Anterior cingulate cortex (tissue), 58 donors: ENCODE measurements at places on chromosomes 16 and 17.
A peak's percentile ranks its signal among the peaks of the same experiment; 100 is the strongest.

DNA sequence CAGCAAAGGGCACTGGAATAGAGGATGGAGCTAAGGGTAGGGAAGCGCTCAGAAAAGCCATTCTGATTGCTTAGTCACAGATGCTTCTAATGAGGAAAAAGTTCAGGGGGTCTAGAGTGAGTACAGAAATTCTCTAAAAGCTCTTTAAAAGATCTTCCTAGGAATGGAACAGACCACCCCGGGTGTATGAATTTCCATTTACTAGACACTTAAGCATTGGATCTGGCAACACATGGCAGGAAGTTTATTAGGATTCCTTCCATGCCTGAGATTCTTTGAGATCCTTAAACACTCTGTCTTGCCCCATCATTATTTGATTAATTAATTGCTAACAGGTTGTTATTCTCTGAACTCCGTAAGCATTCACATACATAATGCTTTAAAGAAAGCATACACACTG is 8.5 kb downstream of the KRTAP9-7 start:
- DNase-seq: no peak

GRCh38 chr17:14904386-14904785 is 360.7 kb downstream of the PMP22 start:
- DNase-seq: no peak

DNA sequence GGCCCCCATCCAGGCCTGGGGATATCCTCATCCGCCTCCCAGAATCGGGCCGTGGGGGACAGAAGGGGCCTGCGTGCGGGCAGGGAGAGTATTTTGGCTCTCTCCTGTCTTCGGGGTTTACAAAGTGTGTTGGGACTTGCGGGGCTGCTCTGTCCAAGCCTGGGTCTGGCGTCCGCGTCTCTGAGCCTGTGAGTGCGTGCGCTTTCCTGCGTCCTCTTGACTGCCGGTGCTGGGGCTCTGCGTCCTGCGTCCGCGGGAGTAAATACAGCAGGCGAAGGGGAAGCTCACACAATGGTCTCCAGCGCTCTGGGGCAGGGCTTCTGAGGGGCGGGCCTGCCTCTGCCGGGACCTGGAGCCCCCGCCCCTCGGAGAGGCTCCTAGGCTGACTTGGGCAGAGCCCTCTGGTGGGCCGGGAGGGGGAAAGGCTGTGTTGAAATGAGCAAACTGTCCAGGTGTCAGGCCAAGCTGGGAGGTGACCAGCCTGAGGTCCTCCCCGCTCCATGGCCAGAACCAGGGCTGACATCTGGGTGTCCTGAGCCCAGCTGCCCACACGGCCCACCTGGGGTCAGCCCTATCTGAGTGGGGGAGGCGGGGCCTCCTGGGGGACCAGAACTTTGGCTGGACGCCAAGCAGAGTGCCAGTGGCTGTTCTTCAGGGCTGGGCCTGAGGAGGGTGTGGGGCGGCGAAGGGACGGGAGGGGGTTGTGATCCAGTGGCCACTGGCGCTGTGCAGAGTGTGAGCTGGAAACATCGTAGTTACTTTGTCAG is 233.6 kb downstream of the SEC14L1 start:
- no peak for DNase-seq

- no peak for DNase-seq
Measured at GRCh38 chr16:22008215-22009059, 526 bp downstream of the MOSMO start.

GRCh38 chr17:5419959-5420653 is at the start of gene RPAIN:
RPAIN (plus strand) TSS chr17:5420182; CDS start chr17:5420211, 29 bp downstream.
- DNase-seq: peak; percentile 54

- no peak for DNase-seq
Measured at GRCh38 chr17:35245196-35245486, 2.3 kb downstream of the SLFN5 start.

DNA sequence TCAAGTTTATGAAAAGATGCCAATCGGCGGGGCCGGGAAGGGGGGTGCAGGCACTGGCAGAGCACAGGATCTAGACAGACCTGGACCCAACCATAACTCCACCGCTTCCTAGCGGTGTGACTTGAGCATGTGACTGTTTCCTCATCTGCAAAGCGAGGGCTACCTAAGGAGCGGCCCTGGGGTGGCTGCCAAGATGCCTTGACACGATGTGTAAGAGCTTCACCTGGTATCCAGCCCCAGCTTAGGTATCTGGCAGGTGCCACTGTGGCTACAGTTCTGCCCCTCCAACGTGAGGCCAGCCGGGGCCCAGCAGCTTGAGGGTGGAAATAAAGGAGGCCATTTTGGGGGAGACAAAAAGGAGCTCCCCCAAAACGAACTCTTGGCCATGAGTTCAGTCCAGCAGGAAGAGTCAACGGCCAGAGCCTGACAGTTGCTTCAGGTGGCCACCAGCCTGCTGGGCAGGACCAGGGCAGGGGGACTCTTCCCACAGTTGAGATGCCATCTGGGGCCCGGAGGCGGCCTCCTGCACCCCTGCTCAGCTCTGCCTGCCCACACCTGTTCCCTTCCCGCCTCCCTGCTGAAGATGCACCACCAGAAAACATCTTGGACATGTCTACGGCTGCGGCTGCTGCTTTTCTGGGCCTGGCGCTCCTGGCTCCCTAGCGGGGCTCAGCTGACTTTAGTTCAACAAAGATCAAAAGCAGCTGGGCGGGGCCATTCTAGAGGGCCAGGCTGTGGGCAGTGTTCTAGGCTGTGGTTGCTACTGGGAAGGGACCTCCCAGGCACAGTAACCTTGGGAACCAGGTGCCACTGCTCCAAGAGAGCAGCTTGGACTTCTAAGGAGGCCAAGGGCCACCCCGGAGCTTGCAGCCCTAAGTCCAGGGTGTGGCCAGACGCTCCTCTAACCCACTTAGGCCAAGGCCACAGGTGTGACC is 3.4 kb upstream of the MTSS2 start:
- no peak for DNase-seq

- no peak for DNase-seq
Measured at GRCh38 chr16:56257666-56258342, 66.5 kb downstream of the GNAO1 start.
